ENCODE measurements at places on chromosomes 3 and 15. TPM values are rescaled to one million over a fixed set of nuclear protein-coding genes. Genes with fewer than 3 reads are reported as not detected.

- no peak for DNase-seq
Observed at GRCh38 chr3:38636464-38636863, 13.0 kb downstream of the SCN5A start.

GRCh38 chr15:67746450-67746849 lies 78.9 kb upstream of the SKOR1 start:
- DNase-seq, result no peak

DNA sequence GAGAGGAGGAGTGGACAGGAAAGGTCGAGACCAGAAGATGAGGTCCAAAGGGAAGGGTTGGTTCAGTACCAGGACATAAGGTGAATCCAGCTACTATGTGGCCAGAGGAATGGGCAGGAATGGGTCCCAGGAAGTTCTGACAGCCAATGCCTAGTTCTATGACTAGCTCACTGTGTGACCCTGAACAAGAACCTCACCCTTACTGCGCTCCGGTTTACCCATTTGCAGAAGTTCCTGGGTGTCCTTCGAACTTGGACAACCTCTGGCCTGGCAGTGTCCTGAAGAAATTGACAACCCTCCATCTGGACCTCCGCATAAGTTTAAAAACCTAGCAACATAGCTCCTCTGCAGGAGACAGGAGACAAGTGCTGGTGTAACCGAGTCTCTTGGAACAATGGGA lies 12.2 kb upstream of the PSTPIP1 start:
- no peak for DNase-seq

DNA sequence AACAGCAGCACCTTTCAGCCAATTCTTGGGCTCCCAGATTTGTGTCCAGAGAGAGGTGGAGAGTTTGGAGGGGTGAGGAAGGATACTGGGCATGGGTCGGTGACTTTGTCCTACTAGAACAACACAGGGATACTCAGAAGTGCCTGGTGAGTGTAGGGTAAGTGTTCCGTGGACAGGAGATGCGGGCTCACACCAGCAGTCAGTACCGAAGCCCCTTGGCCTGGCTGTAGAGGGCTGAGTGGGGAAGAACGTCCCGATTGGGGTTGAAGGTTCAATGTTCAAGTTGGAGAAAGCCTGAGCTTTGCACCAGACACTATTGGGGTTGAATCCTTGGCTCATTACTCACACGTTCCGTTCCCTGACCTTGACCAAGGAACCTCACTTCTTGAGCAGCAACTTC lies 40.8 kb upstream of the SLC6A11 start:
- no peak for DNase-seq

DNA sequence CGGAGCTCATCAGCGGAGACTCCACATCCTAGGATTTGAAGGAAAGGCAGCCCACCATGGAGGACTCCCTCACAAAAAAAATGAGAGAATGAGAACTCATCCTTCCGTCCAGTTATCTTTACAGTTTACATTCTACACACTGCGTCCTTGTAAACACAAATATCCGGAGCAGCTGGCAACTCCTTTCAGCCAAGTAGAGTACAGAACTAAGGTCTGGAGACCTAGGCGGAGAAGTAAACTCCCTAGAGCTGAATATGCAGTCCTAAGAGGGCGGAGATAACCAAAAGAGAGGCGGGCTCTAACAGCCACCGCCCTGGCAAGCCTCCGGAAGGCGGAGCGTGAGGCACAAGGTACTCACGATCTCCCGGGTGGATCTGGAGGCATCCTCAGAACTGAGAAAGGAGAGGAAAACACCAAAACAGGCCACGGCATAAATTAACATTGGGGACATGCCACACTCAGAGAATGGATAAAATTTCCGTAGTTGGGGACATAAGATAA lies 924 bp upstream of the SIN3A start:
- peak; percentile 94 for DNase-seq

Gene DPPA2
- not detected for total RNA-seq

Gene SLC22A13
- total RNA-seq, result 0.32 TPM

Gene RAD51
- total RNA-seq, result 1.0 TPM

Gene STARD5
- 5.9 TPM for total RNA-seq

Gene TOPBP1
- 17.7 TPM for total RNA-seq
